NCI-H1092 (cell line): ENCODE measurements at places on chromosomes 16 and 17.

DNA sequence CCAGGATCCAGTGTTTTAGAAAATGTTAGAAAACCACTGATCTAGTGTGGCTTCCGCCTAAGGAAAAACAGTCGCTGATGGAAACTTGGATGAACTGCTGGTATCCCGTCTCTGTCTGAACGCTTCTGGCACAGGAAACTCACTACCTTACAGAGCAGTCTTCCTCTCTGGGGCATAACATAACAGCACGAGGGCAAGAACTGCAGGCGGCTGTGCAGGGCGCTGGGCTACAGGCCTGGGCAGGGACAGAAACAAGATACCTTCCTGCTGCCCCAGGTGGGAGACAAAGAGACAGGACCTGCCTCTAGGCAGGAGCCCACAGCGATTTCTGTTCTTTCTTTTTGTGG is 10.5 kb downstream of the MXRA7 start:
- no peak for DNase-seq

DNA sequence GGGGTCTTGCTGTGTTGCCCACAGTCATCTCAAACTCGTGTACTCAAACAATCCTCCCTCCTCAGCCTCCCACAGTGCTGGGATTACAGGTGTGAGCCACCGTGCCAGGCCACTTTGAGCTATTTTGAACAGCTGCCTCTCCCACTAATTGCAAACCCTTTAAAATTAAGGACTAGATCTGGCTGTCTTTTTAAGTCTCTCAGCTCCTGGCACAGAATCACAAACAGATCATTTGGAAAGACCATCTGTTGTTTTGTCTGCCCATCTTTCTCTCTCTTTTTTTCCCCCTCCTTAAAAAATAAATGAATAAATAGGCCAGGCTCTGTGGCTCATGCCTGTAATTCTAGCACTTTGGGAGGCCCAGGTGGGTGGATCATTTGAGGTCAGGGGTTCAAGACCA is 10.9 kb upstream of the STAT3 start:
- peak; percentile 37 for DNase-seq

GRCh38 chr16:10282367-10282766 is 100.1 kb upstream of the GRIN2A start:
- DNase-seq, result no peak

- DNase-seq, result no peak
These were observed 166.3 kb downstream of the MSI2 start for GRCh38 chr17:57422574-57423164.

DNA sequence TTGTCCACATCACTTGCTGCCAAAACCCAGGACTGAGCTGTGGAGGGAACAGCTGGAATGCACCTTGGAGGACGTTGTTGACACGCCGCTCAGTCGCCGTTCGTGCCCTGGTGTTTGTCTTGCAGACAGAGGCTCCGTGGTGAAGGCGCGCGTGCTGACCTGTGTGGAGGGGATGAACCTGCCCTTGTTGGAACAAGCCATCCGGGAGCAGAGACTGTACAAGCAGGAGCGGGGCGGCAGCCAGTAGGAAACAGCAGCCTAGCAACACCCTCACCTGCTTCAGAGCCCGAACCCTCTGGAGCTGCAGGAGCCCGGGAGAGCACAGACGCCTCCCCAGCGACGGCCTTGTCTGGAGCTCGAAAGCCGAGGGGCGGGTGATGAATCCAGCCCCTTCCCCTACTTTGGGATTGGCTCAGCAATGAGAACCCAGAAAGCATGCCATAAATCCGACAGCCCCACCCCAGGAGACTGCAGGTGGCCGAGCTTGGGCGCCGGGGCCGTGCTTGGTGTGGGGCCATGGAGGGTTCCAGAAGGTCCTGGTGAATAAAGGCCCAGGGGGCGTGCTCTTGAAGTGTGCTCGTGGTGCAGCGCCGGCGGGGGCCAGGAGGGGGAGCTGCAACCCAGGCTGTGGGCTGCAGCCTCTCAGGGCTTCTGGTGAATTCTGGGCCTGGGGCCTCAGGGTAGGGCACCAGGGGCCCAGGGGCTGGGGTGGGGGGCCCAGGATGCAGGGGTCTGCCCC is 470 bp upstream of the CDK3 start:
- no peak for DNase-seq

GRCh38 chr17:74024871-74025531 is 178.5 kb upstream of the RPL38 start:
- no peak for DNase-seq

GRCh38 chr17:31672161-31672819 is 186.8 kb downstream of the COPRS start:
- DNase-seq, result no peak

GRCh38 chr17:68592009-68592408 is 9.2 kb downstream of the FAM20A start:
- no peak for DNase-seq

- DNase-seq, result no peak
These were observed 1.6 kb upstream of the GAS7 start for GRCh38 chr17:10200016-10200415.

GRCh38 chr17:66730461-66730923 is 104.4 kb upstream of the CACNG5 start:
- no peak for DNase-seq

GRCh38 chr17:29930409-29931010 is 482 bp upstream of the SSH2 start:
- DNase-seq, result peak; percentile 56

DNA sequence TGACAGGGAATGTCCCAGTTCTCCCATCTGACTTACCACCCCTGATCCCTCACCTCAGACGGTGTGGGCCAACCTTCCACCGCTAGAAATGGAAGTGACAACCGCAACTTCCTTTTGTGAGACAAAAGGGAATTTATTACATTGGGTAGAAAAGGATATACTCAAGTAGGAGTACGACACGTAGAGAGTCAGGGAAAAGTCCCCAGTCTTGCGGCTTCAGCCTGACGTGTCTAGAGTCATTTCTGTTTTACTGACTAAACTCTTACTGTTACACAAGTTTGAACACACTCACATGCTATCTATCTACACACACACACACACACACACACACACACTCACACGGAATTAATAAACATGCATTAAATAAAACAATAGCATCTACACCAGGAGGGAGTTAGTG is 178.9 kb downstream of the COPRS start:
- DNase-seq, result no peak

DNA sequence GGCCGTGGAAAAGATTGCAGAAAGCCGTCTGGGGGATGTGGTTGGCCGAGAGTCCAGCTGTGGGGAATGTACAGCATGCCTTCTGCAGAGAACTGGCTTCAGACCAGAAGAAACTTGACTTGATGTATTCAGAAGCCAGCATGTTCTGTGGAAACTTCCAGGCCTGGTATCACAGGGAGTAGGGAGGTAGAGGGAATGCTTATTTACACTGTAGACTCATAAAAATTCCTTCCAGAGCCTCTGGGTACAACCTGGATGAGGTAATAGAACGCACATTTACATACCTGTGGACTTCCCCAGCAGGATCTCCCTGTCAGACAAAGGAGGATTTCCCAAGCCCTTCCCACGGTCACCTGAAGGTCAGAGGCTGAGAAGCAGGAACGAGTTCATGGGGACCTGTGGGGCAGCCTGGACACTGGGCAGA is 11.8 kb upstream of the GAS7 start:
- DNase-seq, result no peak

DNA sequence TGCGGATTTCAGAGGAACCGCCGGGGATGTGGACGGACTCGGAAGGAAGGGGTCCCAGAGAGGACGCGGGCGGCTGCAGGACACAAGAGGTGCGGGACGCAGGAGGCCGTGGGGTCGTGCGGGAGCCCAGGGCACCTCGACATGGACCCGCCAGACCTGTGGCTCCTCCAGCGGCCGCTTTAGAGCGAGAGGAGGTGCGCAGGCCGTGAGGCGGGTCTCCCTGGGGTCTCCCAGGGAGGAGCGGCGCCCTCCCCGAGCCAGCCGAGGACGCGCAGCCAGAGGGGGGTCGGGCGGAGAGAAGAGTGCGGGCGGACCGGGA is 6.8 kb upstream of the FLYWCH1 start:
- DNase-seq, result no peak

DNA sequence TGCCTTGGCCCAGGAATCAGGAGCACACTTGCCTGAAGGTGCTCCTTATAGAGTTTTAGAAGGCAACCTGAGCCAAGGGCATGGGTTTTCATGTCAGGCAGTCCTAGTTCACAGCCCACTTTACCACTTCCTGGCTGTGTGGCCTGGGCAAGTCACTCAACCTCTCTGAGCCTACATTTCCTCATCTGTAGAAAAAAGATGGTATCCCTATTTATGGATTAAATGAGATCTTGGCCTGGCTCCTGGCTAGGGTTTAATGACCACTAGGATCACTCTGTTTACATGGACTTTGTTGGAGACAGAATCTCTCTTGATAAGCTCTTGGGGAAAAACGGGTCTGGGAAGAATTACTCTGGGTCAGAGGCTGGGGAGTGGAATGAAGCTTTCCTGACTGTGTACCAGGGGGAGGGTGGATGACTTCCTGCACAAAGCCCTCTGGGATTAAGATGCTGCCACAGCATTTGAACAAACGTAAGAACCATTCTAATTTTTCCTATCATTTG is 2.3 kb downstream of the MT2A start:
- no peak for DNase-seq

DNA sequence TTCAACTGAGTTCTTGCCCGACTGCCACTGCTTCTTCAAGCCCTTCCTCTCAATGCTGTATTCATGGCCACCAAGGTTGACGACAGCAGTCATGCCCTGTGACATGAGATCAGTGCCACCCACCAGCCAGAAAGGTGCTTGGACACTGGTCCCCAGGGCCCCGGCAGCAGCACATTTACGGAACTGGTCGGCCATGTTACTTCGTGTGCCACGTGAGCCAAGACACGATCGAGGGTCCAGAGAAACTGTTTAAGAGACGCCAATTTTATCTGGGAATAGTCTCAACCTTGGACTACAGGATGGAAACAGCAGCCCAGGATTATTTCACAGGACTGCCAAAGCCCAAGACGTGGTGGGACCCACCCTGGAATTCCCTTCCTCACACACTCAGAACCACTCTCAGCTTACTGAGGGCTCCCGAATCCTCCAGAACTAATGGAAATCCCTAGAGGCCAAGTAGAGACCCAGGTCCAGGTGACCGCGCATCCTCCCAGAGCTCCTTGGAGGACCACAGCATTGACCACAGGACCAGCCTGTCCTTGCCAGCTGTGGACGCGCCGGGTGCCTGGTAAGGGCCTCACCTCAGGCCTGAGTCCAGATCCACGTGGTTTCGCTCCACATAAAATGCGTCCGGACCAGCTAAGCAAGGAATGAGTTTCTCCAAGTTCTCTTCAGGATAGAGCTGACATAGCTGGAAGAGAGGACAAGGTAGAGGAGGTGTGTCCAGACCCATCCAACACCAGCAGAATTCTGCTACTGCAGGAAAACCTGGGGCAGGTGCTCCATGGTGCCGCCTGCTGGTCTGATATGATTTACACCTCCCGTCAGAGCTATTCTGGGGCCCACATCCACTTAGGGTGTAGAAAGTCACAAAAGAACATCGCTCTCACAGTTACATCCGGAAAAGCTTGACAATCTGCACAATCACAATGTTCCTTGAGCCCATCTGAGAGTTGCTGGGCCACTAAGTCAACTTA is 28.2 kb downstream of the MAP1LC3B start:
- no peak for DNase-seq

- DNase-seq, result peak; percentile 38
These were observed at the start of gene TM4SF5 for GRCh38 chr17:4771519-4772234. Gene TM4SF5, plus strand, starts transcription at chr17:4771886. Its CDS starts 37 bp downstream, at chr17:4771923.

GRCh38 chr16:61024180-61024900 is 1011.9 kb downstream of the CDH8 start:
- no peak for DNase-seq

- no peak for DNase-seq
These were observed 14.2 kb upstream of the PEMT start for GRCh38 chr17:17605729-17606088.

DNA sequence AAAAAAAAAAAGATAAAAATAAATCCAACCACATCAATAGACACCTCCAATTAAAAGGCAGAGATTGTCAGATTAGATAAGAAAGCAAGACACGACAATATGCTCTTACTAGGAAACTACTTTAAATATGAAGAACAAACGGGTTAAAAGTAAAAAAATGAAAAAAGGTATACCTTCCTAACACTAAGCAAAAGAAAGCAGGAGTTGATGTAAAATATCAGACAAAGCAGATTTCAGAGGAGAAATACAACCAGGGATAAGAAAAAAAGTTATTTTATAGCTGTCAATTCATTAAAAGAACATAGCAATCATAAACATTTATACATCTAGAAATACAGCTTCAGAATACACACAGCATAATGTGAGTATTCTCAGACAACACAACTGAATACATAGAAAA is 49.7 kb upstream of the CCDC182 start:
- no peak for DNase-seq

GRCh38 chr17:3865176-3865575 is 19.1 kb upstream of the NCBP3 start:
- DNase-seq, result no peak

DNA sequence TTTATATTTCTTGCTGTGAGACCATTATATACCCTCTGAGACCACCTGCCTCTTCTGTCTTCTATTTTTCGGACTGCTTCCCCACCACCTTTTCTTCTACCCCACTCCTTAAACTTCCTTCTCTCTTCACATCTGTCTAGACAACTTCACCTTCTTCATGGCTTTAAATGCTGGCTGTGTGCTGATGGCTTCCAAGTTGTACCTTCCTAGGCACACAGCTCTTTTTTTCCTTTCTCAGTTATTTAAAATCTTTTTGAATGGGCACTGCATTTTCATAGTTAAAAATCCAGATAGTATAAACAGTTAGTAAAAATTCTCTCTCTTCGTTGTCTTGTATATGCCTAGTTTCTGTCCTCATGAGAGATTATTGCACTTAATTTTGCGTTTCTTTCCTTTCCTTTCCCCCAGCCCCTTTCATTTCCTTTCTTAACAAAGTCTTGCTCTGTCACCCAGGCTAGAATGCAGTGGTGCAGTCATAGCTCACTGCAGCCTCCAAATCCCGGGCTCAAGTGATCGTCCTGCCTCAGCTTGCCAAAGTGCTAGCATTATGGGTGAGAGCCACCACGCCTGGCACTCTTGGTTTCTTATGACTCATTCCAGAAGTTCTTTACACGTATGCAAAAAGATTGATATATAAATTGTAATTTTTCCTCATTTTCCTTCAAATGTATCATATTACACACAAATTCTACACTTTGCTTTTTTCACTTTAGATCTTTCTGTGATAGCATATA is 114.3 kb downstream of the NPIPB5 start:
- DNase-seq, result no peak

GRCh38 chr17:81090361-81091136 is 55.6 kb downstream of the BAIAP2 start:
- no peak for DNase-seq

DNA sequence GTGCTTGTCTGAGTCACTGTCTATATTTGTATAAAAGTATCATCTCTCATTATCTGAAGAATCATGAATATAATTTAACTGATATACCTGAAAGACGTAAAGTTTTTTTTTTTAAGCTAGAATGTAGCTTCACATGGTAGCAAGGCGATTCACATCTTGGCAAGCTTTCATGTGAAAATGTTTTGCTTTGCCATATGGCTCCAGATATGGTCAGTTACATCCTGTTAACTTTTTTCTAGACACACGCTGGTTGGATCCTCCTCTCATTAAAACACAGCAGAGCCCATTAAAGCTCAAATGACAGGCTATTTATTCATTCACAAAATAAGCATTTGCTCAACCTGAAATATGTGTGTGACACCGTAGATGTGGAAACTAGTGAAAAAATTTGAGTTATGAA is 412.8 kb downstream of the KIF2B start:
- no peak for DNase-seq
